ENCODE measurements at places on chromosomes 5 and 9. TPM values are rescaled to one million over a fixed set of nuclear protein-coding genes. Genes with fewer than 3 reads are reported as not detected.

DNA sequence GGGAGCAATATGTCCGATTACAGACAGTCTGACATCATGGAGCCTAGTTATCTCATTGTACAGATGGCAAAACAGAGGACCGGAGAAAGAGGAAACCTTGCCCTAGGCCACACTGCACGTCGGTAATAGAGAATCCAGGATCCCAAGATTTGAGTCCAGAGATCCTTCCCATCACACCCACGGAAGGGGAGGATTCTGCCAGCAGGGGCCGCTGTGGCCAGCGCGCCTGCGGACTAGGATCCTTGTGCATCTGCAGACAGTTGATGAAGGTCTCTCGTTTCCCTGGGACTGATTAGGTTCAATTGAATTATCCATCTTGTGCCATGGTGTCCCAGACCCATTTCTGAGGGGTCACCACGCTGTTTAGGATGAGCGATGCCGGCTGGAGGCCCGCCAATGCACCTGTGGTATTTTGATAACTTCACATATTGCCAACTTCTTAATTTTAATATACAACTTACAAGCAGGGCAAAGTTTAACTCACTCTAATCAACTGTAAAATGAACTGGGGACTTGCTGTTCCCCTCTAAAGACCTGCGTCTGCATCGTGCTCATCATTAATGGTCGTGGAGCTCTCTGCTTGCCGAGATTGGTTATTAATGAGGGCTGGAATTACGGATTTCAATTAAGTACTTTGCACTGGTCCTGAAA, 592.7 kb upstream of the BRINP1 start:
- no peak for DNase-seq

DNA sequence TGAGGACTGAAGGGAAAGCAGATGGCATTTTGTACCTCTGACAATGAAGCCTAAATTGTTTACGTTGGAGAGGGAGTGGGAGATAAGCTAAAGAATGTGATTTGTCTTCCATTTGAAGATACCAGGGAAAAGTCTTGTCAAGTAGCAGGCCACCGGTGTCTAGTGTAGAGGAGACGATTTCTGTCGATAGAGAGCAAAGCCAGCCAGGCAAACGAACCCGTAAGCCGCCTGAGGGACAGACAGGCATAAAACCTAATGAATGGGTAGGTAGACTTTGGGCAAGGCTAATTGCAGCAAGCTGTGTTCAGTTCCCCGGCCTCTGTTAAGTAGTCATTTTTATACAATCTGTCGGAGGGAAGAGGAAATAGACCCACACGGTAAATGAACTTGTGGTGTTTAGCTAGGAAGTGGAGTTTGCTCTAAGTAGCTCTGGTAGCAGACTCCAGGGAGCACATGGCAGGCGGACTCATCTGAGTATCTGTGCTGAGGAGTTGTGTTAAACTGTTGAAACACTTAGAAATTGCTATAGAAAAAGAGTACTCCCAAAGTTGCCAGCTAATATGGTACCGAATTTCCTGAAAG, 28.8 kb downstream of the SMARCA2 start:
- no peak for DNase-seq

- no peak for DNase-seq
These were observed 39.3 kb downstream of the GLRA1 start for GRCh38 chr5:151885138-151885908.

The EPB41L4B gene
- 17.3 TPM for polyA plus RNA-seq

All from right renal cortex interstitium (tissue), 3 donors.